ENCODE measurements at places on chromosomes 11 and 22.

DNA sequence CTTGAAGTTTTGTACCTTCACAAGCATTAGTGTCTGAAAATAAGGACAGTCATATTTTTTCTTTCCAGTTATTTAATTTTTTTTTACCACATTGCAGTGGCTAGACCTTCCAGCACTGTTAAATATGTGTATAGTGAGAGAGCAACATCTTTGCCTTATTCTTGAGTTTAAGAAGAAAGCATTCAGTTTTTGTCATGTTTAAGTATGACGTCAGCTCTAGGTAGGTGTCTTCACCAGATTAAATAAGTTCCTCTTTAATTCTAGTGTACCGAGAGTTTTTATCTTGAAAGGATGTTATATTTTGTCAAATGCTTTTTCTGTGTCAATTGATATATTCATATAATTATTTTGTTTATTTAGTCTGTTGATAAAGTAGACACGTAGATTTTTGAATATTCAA is 258.8 kb downstream of the FAM181B start:
- no peak for DNase-seq

DNA sequence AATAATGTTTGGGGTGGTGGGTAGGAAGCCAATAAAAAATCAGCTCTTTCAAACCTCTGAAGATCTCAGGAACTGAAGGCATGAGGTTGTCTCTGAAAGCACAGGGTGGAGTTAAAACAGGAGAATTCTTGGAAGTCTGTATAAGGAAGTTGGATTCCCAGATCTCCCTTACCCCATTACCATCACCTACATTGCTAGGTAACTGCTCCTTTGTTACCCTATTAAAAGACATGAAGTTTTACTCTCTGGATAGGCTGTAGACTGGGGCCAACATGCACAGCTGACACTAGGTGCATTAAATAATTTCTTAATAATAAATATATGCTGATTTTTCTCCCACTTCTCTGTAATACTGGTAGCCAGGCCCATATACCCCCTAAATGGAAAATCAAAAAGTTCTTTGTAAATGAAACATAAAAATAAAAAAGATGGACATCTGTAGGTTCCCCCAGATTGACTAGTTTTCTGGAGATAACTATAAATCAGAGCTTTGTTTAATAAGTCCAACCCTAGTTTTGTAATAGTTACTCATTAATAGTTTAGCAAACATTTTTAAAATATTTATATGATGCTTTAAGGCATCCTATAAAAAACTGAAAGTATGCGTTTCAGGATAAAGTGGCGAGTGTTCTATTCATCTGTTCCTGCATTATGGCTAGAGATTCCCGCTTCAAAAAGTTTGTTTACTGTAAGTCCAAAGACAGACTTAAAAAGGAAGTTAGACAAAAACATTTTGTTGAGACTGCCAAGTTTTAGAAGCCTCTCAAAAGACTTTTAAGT is 63.8 kb downstream of the KIF18A start:
- no peak for DNase-seq

DNA sequence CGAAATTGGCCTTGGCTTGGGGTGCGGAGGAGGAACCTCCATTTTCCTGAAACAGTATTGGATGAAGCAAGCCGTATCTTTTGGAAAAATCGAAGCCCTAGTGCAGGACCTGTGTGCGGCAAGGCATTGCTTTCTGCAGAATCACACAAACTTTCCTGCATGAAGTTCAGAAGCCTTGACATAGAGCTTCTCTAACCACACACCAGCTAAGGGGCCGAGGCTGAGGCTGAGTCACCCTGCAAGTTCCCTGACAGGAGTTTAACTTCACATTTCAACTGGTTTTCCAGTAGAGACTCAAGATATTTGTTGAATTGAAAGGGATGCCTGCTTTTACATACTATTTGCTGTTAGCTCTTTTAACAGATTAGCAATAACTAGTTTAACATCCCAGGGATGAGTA is 67.8 kb downstream of the TCF20 start:
- DNase-seq = no peak

- peak; percentile 24 for DNase-seq
Observed at GRCh38 chr11:3341298-3341697, 37.6 kb downstream of the ZNF195 start.

GRCh38 chr22:42111798-42112197 is 18.8 kb downstream of the CYP2D6 start:
- DNase-seq = no peak
